ENCODE measurements at places on chromosomes 6 and 20.

DNA sequence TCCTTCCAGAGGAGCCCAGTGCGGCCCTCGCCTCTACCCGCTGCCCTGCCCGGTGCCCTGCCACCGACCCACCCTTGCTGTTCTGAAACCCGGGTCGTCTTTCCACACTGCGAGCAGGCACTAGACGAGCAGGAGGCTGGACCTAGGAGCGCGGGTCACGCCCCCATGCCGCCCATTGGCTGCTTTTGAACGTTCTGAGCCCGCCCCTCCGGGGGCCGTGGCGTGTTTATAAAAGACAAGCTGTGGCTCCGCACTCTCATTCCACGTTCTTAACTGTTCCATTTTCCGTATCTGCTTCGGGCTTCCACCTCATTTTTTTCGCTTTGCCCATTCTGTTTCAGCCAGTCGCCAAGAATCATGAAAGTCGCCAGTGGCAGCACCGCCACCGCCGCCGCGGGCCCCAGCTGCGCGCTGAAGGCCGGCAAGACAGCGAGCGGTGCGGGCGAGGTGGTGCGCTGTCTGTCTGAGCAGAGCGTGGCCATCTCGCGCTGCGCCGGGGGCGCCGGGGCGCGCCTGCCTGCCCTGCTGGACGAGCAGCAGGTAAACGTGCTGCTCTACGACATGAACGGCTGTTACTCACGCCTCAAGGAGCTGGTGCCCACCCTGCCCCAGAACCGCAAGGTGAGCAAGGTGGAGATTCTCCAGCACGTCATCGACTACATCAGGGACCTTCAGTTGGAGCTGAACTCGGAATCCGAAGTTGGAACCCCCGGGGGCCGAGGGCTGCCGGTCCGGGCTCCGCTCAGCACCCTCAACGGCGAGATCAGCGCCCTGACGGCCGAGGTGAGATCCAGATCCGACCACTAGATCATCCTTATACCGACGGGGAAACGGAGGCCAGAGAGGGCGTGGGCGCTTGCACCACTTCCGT, at the start of gene ID1:
ID1 (plus strand) TSS at position 259 of the 871 bp plus-strand sequence; CDS start at position 358, 99 bp downstream.
- peak; percentile 88 for DNase-seq

DNA sequence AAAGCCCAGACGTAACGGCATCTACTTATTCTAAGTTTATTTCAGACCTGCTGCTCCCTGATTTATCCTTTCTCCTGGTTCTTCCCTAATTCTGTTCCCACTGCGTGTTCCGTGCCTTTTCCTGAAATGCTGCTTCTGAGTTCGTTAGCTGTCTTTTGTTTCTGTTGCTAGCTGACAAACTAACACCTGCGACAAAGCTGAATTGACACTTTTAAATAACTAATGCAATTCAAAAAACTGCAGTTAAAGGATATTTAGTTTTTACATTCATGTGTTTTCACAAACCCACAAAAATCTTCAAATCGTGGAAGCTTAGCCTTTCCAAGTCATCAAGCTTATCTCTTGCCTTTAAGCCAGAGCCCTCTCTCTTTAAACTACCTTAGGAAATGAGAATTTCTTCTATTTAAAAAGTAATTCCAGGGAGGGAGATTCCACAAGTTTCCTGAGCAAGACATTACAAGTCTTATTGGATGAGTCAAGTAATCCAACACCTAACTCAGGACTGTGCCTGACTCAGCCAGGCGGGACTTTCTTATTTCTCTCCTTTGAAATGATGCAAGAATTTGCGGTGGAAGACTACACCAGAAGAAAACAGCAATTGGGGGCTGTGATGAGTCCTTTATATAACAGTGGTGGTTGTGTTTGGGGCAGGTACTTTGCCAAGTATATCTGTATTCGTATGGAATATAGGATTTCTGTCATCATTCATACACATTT, 6.3 kb downstream of the ADTRP start:
- DNase-seq, result no peak

- DNase-seq, result peak; percentile 22
These were observed 369 bp downstream of the SLC4A11 start for GRCh38 chr20:3238616-3239025.

- DNase-seq, result no peak
These were observed 31.0 kb upstream of the KCNB1 start for GRCh38 chr20:49513517-49513916.

GRCh38 chr6:90715093-90715655, 128.3 kb upstream of the MAP3K7 start:
- no peak for DNase-seq

DNA sequence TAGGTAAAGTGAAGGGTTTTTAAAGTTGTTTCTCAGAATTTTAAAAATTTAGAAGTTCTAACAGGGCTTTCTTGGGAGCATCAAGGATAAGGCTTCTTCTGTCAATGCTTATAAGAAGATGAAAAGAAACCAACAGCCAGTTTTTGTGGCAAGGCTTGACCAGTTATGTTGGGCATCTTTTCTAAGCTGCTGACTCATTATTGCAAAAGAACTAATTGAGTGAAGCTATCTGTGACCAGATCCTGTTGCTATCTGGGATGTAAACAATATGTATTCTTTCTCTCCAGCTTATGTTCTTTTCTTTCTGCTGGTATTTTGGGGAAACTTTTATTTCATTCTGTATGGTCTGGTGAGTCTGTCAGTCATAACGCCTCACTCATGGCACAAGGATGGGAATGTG, 643.8 kb downstream of the HDGFL1 start:
- no peak for DNase-seq

- DNase-seq, result no peak
These were observed 30.9 kb downstream of the TOX2 start for GRCh38 chr20:43945391-43946205.

GRCh38 chr6:135008941-135009290, 45.7 kb downstream of the HBS1L start:
- no peak for DNase-seq

DNA sequence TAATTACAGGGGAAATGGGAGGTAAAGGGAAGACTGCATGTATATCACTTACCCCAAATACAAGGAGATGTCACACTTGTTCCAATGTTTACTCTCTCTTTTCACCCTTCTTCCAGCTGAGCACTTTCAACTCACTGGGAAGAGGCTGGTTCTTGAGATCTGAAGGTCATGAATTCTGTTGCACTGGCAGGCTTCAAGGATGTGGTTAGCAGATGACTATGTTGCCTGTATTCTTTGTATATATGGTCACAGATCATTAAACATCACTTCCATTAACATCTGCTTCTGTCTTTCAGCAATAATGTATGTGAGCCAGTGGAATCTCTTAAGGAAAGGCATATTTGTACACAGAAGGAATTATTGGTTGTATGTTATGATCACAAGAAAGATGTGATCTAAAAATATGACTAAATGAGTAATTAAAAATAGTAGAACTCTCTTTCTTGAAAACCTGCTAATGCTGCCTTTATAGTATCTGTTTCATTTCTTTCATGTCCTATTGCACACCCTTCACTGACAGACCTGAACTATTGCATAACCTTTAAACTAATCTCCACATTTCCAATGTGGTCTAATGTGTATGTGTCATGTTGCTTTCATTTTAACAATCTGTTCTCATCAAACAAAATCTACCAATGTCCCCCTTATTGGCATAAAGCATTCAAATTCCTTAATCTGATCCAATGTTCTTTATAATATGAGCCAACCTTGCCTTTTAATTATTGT, 131.4 kb upstream of the EPHA7 start:
- no peak for DNase-seq

- DNase-seq, result no peak
These were observed 33.9 kb downstream of the PSMG4 start for GRCh38 chr6:3292431-3293197.

GRCh38 chr6:7021301-7021700, 86.5 kb upstream of the RREB1 start:
- DNase-seq, result no peak

- DNase-seq, result no peak
These were observed 37.4 kb upstream of the SIRT5 start for GRCh38 chr6:13536796-13537526.

DNA sequence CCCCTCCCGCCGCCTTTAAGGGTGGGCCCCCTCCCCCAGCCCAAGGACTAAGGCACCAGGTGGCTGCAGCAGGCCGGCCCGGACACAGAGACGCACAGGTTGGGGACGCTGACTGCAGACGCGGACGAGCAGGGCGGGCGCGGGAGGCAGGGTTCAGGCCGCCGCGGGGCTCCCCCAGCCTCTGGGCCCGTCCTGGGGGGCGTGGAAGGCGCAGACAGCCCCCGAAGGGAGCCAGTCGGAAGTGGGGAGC, 9.3 kb downstream of the DUSP15 start:
- DNase-seq, result no peak

GRCh38 chr6:155223646-155224451, 40.0 kb upstream of the CLDN20 start:
- peak; percentile 32 for DNase-seq

GRCh38 chr20:9417665-9418064, 96.7 kb upstream of the LAMP5 start:
- DNase-seq, result no peak

DNA sequence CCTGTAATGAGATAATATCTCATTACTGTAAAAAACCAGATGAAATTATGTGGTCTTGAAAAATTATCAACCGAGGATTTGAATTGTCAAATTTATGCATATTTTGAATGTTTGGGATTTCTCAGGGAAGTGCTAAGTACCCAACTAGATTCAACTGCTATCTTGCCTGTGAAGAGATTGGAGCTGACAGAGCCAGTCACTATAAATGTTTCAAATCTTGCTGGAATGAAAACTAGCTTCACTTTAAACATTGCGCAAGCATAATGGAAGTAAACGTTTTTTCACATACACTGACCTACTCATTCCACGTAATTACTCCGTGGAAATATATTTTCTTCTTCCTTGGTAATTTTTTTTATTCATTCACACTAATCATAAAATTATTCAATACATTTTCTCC, 46.7 kb downstream of the TMEM170B start:
- no peak for DNase-seq

GRCh38 chr6:380234-381218, 11.0 kb upstream of the IRF4 start:
- no peak for DNase-seq

DNA sequence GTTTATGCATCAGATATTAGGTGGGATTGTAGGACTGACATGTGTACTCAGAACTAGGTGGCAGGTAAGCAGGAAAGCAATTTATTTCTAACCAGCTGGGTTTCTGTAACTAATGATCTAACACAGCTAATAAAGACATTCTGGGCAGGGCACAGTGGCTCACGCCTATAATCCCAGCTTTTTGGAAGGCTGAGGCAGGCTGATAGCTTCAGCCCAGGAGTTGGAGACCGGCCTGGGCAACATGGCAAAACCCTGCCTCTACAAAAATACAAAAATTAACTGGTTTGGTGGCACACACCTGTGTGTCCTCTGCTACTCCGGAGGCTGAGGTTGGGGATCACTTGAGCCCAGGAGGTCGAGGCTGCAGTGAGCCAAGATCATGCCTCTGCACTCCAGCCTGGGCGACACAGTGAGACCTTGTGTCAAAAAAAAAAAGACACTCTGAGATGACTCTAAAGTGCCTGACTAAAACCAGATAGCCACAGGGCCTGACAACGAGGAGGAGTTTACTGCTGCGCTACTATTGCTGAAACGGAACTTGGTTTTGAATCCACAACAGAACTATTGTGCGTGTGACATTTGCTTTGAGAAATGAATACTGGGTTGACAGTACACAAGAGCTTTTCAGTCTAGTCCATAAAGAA, 29.2 kb upstream of the CEP85L start:
- no peak for DNase-seq

- DNase-seq, result no peak
These were observed 6.1 kb downstream of the SLC26A8 start for GRCh38 chr6:36018339-36018738.

- no peak for DNase-seq
These were observed 3.1 kb upstream of the MYL9 start for GRCh38 chr20:36538026-36538722.

DNA sequence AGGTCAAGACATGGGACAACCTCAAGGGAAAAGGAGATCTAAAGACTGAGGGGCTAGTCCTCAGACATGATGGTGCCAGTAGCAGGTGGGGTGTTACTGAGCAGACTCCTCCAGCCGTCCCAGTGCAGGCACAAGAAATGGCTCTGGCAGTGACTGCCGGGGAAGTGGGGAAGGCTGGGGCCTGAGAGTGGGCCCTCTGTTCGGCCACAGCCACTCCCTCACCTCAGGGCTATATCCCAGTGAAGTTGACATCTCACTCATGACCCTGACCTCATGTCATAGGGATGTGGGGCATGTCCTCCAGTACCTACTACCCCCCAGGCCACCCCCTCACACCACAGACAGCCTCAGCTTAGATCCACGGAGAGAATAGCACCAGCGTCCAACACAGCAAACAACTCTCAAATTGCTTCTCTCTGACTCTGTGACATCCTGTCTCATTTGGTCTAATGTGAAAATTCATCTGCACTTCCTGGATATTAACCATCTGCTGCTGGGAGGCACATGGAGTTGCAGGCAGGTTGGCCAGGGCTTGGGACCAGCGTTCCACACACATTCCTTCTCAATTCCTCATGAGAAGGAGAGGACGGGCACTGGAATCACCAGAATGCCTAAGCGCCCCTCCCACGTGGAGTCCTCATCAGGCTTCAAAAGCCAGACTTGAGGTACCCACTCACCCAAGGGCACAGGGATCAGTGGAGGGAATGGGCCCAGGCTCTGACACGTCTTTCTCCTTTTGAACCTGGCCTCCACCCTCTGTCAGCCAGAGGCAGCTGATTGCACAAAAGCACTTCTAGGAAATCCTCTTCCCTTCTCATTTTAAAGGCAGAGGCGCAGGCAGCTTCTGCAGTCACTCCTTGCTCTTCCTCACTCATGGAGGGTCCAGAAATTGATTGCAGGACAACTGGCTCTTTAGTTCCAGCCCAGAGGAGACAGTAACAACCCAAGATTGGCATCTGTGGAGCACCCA, 163.6 kb upstream of the CST7 start:
- DNase-seq, result no peak

GRCh38 chr6:149368065-149368464, 32.0 kb upstream of the SUMO4 start:
- DNase-seq, result no peak

- no peak for DNase-seq
These were observed 273.2 kb downstream of the HIVEP2 start for GRCh38 chr6:142671791-142672190.

GRCh38 chr6:131950767-131951575, at the start of gene CCN2:
Gene CCN2, minus strand, starts transcription at chr6:131951372. Its CDS starts 200 bp downstream, at chr6:131951172.
- no peak for DNase-seq

GRCh38 chr6:80077067-80077466, 29.4 kb upstream of the BCKDHB start:
- no peak for DNase-seq

GRCh38 chr20:32646486-32646885, 27.3 kb downstream of the C20orf203 start:
- no peak for DNase-seq
